ENCODE measurements at places on chromosomes 16 and 17.

DNA sequence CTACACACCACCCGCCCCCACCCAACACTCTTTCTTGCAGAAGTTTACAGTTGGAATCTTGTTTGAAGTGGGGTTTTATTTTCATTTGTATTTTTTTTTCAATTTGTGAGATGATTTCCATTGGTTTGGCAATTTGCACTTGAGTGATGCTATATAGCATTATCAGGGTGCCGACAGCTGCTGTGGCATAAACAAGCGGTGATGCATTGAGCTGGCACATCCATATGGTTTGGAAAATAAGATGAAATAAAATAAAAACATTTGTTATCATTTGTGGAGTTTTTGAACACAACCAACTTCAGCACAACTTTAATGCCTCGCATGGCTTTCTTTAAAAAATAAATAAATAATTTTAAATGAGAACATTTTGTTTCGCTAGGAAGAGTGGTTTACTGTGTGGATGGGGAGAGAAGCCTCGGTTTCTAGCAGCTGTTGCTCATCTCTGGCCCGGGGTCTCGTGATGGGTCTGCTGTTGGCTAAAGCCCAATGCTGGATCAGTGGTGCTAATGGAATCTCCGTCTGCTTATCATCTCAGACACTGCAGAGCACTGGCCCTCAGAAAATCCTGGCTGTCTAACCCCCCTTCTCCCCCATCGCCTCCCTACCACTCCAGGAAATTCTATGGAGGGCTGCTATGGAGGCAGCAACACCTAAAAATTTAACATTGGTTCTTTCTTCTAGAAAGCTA, 192.3 kb upstream of the MAF start:
- no peak overlapping the region for H3K4me3 ChIP-seq
- DNase-seq = no peak
- no peaks in the 10 kb centered on the region for H3K36me3 ChIP-seq
- no peaks in the 10 kb centered on the region for H3K27me3 ChIP-seq

GRCh38 chr17:20961586-20961985, 81.2 kb downstream of the USP22 start:
- no peak for DNase-seq
- H3K4me1 ChIP-seq = no peaks in the 10 kb centered on the region
- no peak overlapping the region for H3K27ac ChIP-seq

DNA sequence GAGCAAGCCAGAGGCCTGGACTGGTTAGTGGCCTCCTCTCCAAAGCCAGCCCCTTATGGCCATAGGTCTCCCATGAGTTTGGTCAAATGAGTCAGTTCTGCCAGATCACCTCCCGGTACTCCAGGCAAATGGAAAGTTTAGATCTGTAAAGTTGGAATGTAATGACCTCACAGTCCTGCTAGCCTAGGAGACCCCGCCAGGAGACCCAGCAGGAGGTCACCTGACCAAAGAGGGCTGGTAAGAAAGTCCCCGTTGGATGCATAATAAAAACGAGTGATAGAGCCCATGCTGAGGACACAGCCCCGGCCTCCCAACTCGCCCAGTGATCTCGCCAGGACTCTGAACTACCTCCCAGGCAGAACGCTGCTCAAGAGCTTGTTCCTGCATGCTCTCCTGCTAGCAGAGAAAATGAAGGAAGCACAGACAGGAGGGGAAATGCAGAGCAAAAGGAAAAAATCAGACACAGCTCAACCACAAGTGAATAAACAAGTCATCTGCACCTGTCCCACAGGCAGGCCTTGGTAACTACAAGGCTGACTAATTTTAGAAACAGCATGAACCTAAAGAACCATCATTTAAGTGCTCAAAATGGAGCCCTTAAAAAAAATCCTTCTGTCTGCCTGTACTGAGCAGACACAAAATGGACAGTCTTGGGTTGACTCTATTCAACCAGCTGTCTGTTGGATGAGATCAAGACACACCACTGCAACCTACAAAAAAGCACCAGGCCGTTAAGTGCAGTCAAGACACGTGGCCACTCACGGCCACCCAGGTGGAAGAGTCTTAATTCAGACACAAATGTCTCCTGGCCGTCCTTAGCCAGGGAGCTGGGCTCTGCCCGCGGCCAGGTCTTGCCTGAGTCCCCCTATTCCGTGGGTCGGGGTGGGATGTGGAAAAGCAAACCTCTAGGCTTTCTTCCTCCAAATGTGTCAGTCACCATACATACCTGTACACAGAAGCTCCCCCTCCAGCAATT, 9.2 kb downstream of the CDIP1 start:
- no peak overlapping the region for H3K27ac ChIP-seq
- peaks cover 16% of the 10 kb centered on the region for H3K36me3 ChIP-seq
- peaks cover 49% of the 10 kb centered on the region for H3K4me1 ChIP-seq
- DNase-seq = no peak
- no peaks in the 10 kb centered on the region for H3K27me3 ChIP-seq
- H3K4me3 ChIP-seq = no peak overlapping the region

DNA sequence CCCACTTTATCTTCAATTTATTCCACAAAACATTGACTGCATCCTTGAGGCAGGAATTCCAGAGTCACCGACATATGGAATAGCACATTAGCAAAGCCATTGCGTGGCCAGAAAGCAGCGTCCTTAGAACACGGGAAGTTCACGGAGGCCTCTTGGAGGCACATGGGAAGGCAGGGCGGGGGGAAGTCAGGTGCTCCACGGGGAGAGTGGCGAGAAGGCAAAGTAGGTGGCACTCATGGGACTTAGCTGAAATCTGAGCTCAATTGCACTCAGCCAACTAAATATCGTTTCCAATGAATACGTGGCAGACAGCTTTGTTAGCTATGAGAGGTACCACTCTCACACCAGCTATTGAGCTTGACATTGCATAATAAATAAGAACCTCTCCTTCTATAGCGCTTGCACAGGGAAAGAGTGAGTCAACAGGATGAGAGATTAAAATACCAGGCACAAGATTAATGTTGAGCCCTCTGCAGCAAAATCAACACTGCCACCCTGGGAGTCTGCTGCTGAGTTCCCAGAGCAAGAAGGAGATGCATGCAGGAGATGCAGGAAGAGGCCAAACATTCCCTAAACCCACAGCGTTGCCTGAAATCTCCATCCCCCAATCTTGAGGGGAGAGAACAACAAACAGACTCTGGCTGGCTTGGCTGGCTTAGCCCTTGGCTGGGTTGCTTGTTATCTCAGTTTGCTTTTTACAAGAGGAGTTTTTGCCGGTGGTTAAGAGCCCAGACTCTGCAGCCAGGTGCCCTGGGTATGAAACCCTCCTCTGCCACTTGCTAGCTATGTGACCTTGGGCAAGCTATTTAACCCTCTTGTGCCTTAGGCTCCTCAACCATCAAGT, 28.8 kb downstream of the ABCC12 start:
- no peaks in the 10 kb centered on the region for H3K27me3 ChIP-seq
- H3K27ac ChIP-seq = no peak overlapping the region

DNA sequence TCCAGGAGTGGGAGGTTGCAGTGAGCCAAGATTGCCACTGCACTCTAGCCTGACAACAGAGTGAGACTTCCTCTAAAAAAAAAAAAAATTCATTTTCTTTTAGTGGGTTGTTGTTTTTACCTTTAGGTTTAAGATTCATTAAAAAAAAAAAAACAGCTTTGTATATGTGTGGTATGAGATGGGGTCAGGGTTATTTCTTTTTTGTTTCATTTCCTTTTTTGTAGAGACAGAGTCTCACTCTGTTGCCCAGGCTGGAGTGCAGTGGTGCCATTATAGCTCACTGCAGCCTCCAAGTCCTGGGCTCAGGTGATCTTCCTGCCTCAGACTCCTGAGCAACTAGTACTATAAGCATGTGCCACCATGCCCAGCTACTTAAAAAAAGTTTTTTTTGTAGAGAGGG, 47.0 kb downstream of the BCAS3 start:
- no peak for DNase-seq
- no peak overlapping the region for H3K4me3 ChIP-seq
- H3K27me3 ChIP-seq = no peaks in the 10 kb centered on the region
- no peaks in the 10 kb centered on the region for H3K36me3 ChIP-seq

DNA sequence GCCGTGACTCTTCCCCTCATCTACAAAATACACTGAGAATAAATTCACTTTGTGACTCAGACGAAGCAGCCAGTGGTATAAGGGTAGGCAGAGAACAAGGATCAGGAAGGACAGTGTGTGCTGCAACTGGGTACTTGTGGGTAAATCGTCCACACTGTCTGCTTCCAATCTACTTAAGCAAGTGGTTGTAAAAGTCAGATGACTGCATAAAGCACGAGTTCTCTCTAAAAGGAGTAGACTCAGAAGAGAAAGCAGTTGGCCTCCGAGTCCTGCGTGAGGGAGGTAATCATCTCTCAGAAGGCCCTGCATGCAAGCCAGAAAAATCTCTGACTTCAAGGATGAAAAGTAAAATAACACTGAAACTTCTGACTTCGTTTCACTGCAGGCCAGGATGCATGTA, 43.1 kb downstream of the ANKFY1 start:
- DNase-seq = no peak
- peaks cover 10% of the 10 kb centered on the region for H3K36me3 ChIP-seq
- H3K27me3 ChIP-seq = no peaks in the 10 kb centered on the region
- no peaks in the 10 kb centered on the region for H3K4me1 ChIP-seq
- peak overlapping the region; percentile 40 for H3K27ac ChIP-seq

DNA sequence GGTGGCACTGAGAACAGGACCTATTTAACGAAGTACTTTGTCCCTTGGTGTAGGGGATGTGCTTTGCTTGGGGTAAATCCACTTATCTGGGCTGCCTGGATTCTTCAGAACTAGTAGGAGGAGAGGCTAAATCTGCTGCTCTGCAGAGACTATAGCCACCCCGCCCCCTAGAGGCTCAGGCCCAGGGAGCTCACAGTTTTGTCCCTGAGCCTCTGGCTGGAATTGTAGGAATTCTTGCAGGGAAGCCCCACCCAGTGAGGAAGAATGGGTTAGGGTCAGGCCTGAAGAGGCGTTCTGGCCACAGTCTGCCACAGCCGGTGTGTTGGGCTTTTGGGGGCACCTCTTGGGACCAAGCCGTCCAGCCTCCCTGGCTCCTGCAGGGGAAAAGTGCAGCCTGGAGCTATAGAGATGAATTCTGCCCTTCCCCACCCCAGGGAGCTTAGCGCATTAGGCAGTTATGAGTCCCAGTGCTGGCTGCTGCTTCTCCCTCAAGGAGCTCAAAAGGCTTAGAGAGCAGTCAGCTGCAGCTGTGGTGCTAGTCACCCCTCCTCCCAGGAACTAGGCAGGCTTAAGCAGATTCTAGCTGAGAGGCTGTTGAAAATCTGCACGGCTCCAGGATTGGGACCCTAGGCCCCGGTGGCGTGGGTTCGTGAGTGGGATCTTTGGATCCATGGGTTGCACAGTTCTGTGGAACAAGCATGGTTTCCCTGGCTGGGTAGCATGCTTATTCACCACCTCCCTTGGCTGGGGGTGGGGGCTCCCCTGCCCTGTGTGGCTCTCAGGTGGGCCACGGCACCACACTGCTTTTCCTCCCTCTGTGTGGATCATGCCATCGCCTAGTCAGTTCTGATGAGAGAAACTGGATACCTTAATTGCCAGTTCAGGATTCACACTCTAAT, 237.4 kb upstream of the TOM1L1 start:
- H3K4me3 ChIP-seq = no peak overlapping the region
- no peaks in the 10 kb centered on the region for H3K4me1 ChIP-seq
- DNase-seq = no peak
- H3K27ac ChIP-seq = no peak overlapping the region
- no peaks in the 10 kb centered on the region for H3K27me3 ChIP-seq

- no peak overlapping the region for H3K4me3 ChIP-seq
- no peaks in the 10 kb centered on the region for H3K36me3 ChIP-seq
- no peaks in the 10 kb centered on the region for H3K27me3 ChIP-seq
These were observed 212.4 kb downstream of the SNX29 start for GRCh38 chr16:12188935-12189249.

DNA sequence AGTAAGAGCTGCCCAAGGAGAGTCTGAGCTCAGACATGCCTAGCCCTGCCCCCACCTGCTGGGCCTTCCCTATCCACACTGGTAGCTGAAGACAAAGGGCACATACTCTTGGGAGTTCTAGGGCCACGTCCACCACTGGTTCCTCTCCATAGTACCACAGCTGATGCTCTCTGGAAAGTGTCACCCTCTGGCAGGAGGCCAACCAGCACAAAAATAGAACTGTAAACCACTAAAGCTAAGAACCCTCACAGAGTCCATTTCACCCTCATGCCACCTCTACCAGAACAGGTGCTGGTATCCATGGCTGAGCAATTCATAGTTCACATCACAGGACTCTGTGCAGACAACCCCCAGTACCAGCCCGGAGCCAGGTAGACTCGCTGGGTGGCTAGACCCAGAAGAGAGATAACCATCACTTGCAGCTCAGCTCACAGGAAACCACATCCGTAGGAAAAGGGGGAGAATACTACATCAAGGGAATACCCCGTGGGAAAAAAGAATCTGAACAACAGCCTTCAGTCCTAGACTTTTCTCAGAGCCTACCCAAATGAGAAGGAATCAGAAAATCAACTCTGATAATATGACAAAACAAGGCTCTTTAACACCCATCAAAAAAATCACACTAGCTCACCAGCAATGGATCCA, 115.3 kb downstream of the CEP112 start:
- H3K4me3 ChIP-seq = no peak overlapping the region
- DNase-seq = no peak
- H3K36me3 ChIP-seq = no peaks in the 10 kb centered on the region
- no peaks in the 10 kb centered on the region for H3K27me3 ChIP-seq
- no peak overlapping the region for H3K27ac ChIP-seq

GRCh38 chr17:41992576-41992975, 24.7 kb downstream of the DNAJC7 start:
- H3K4me3 ChIP-seq = no peak overlapping the region
- no peaks in the 10 kb centered on the region for H3K27me3 ChIP-seq
- H3K27ac ChIP-seq = peak overlapping the region; percentile 61
- peaks cover 69% of the 10 kb centered on the region for H3K36me3 ChIP-seq
- no peak for DNase-seq
- H3K4me1 ChIP-seq = peaks cover 4% of the 10 kb centered on the region

DNA sequence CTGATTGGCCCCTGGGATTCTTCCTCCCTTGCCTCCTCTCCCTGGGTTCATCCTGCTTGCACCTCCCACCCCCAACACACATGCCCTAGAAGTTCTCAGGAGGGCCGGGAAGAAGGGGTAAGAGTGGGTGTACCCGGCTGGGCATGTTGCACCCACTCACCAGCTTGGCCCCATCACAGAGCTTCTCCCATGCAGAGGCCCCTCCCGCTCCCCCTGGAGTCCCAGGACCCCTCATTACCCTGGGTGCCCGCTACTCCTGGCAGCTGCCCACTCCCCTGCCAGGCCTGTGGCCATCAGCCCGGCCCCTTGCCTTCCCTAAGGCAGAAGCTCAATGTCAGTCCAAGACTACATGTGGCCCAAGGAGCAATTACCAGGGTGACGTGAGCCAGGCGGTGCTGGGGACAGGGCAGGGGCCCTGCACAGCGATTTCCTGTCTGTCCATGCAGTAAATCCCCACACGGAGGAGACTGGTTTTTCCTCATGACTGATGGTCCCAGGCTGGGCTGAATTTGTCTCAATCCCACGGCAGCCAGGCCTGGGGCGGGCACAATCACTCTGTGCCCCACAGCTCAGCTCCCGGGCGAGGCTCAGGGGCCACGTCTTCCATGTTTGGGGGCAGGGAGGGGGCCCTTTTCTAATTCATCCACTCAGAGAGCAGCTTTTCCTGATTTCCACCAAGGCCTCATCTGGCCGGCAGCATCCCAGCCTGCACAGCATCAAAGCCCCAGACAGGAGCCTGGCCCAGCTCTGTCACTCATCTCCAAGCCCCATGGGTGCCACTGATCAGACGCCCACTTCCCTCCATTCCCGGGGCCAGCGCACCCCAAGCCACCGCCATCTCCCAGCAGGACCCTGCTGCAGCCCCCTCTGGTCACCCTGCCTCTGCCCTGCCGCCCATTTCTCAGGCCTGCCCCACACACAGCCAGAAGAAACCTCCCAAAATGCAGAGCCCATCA, 234.7 kb downstream of the KATNIP start:
- H3K27ac ChIP-seq = no peak overlapping the region
- peaks cover 3% of the 10 kb centered on the region for H3K36me3 ChIP-seq
- DNase-seq = no peak
- peaks cover 45% of the 10 kb centered on the region for H3K4me1 ChIP-seq
- no peaks in the 10 kb centered on the region for H3K27me3 ChIP-seq
- H3K4me3 ChIP-seq = no peak overlapping the region
